Activated CD4-positive, alpha-beta T cell treated with anti-CD3 and anti-CD28 coated beads for 36 hours (primary cell): ENCODE measurements at places on chromosomes 1 and 21. TPM values are rescaled to one million over a fixed set of nuclear protein-coding genes. Genes with fewer than 3 reads are reported as not detected.

The FLVCR1 gene
- total RNA-seq, result 13.9 TPM

The SLC44A5 gene
- total RNA-seq, result not detected

The DCAF8 gene
- total RNA-seq, result 135 TPM

The GBP6 gene
- 0.46 TPM for total RNA-seq

The PGBD5 gene
- not detected for total RNA-seq

The OR2L13 gene
- total RNA-seq, result not detected

The SAMSN1 gene
- total RNA-seq, result 43.5 TPM

GRCh38 chr1:27299385-27300271 is 22.3 kb upstream of the TMEM222 start:
- H3K4me3 ChIP-seq, result no peak overlapping the region
- H3K27me3 ChIP-seq, result no peaks in the 10 kb centered on the region

- peaks cover 4% of the 10 kb centered on the region for H3K27me3 ChIP-seq
- H3K4me3 ChIP-seq, result no peak overlapping the region
Measured at GRCh38 chr1:168640836-168641235, 64.4 kb downstream of the XCL1 start.

DNA sequence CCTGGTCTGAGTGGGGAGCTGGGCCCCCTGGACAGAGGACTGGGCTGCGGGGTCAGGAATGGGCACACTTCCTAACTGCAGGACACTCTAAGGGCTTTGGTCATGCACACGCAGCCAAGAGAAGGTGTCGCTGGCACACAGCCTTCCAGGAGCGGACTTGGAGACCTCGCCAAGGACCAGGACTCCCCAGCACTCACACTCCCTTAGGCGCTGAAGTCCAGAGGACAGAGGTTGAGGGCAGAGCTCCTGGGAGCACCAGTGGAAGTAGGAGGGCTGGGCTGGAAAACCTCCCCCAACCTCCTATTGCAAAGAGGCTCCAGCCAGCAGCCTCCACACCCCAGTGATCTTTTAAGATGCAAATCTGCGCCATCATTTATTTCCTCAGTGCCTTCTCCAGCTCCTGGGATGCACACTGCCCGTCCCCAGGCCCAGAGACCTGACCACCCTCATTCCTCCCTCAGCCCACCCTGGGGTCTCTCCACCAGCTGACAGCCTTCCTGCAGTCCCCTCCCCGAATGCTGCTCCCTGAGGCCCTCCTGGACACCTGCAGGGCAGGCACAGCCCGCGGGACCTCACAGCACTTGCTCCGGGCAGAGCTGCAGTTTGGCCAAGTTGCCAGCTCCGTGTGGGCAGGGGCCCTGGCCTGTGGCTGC is 3.0 kb downstream of the TSPEAR start:
- no peak overlapping the region for H3K27ac ChIP-seq
- peaks cover 11% of the 10 kb centered on the region for H3K36me3 ChIP-seq

GRCh38 chr1:169098380-169098779 is 8.1 kb upstream of the ATP1B1 start:
- H3K27ac ChIP-seq, result no peak overlapping the region
- no peaks in the 10 kb centered on the region for H3K36me3 ChIP-seq
- peaks cover 7% of the 10 kb centered on the region for H3K27me3 ChIP-seq

GRCh38 chr1:209561532-209561931 is 22.0 kb upstream of the CAMK1G start:
- H3K27ac ChIP-seq, result no peak overlapping the region
- peaks cover 4% of the 10 kb centered on the region for H3K4me1 ChIP-seq
- no peak for DNase-seq
- peaks cover 2% of the 10 kb centered on the region for H3K27me3 ChIP-seq
- no peaks in the 10 kb centered on the region for H3K36me3 ChIP-seq

- H3K4me1 ChIP-seq, result peaks cover 4% of the 10 kb centered on the region
- H3K27ac ChIP-seq, result no peak within 1 kb of the TSS
- peak; percentile 23 for DNase-seq
- H3K4me3 ChIP-seq, result peak within 1 kb of the TSS; percentile 50
Measured at GRCh38 chr1:196608390-196609369, at the start of gene KCNT2. KCNT2 (minus strand) TSS chr1:196608440; CDS start chr1:196608309, 131 bp downstream.

DNA sequence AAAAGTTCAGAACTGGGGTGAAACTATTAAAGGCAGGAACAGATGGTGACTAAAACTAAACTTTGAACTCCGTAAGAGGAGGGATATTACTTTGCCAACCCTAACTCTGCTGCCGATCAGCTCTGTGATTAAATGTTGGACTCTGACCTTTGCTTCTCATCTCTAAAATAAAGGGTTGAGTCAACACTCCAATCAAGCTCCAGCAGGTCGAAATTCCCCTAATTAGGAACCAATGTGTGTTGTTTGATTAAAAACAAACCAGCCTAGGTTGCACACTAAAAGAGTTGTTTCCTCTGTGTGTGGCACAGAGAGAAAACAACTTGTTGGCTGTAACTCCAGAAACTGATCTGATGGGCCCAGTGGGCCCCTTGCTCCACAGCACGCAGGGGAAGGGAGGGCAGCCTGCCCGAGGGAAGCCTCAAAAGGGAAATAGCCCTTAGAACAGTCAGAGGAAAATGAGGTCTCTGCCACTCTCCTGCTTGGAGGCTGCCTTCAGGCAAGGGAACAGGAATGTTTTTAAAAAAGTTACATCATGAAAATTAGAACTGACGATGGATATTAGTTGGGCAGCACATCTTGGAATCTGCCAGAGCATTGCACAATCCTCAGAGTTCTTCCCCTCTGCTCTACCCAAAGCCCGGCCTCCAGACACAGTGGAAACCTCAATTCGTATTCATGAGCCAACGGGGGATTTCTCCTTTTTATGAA is 69.3 kb downstream of the KCTD3 start:
- H3K27ac ChIP-seq, result no peak overlapping the region
- H3K4me3 ChIP-seq, result no peak overlapping the region
- no peak for DNase-seq
- no peaks in the 10 kb centered on the region for H3K36me3 ChIP-seq

DNA sequence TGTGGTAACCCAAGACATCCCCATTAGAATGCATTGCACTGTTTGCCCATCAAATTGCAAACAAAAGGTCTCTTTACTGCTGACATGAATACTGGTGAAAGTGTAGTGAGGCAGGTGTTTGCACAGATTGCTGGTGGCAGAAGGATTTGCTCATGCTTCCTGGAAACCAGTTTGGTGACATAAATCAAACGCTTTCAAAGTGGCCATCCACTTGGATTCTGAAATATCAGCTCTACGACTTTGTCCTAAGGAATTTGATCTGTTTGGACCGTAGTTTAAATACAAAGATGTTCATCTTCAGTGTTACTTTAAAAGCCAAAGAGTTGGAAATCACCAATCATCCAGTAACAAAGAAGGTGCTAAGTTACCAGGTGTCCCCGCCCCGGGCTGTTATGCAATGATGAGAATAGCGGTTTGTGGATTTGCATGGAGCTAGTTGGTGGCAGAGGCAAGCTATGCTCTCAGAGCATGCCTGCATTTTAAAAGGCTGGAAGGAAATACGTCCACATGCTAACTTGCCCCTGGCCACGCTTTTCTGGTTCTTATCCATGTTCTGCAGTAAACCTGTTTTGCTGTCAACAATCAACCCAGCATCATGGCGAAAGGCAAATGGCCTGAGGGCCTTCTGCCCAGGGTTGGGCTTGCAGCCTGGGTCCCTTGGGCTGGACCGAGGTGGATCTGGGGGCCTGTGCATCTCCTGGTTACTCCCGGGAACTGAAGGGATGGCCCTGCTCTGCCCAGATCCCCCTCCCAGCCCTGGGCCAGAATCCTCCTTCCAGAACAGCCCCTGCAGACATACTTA is 49.2 kb downstream of the UMODL1 start:
- H3K36me3 ChIP-seq, result no peaks in the 10 kb centered on the region
- H3K4me3 ChIP-seq, result no peak overlapping the region
- H3K27me3 ChIP-seq, result peaks cover 55% of the 10 kb centered on the region
- no peak for DNase-seq

DNA sequence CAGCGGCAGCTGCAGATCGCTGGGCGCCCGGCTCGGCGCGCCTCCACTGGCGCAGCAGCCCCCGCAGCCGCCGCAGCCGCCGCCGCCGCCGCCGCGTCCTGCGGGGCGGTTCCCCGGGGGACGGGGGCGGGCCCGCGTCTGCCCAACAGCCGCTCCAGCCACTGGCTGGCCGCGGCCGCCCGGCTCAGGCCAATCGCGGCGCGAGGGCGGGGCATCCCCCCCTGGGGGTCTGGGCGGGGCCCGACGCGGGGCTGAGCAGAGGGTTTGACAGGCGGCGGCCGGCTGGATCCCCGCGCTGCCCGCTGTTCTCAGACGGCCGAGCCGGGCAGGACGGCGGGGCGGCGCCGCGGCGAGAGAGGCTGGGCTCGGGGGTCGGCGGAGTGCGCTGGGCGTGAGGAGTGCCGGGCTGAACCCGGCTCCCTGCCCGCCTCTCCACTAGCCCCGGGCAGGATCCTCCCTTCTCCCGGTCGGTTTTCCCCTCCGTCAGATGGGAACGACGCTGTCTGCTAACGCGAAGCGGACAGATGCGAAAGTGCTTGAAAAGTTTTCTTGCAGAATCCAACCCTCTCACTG is at the start of gene GLIS1:
Gene GLIS1, minus strand, starts transcription at position 56 of the 573 bp plus-strand sequence. CDS start 1,100 bp downstream, outside the sequence.
- peaks cover 2% of the 10 kb centered on the region for H3K4me1 ChIP-seq
- no peak within 1 kb of the TSS for H3K27ac ChIP-seq
- H3K36me3 ChIP-seq, result no peaks in the 10 kb centered on the region
- peak within 1 kb of the TSS; percentile 47 for H3K4me3 ChIP-seq

- DNase-seq, result no peak
- peaks cover 10% of the 10 kb centered on the region for H3K27me3 ChIP-seq
- no peaks in the 10 kb centered on the region for H3K4me1 ChIP-seq
- H3K4me3 ChIP-seq, result no peak overlapping the region
- H3K36me3 ChIP-seq, result no peaks in the 10 kb centered on the region
Measured at GRCh38 chr21:43278359-43278758, 109.6 kb downstream of the CRYAA start.

DNA sequence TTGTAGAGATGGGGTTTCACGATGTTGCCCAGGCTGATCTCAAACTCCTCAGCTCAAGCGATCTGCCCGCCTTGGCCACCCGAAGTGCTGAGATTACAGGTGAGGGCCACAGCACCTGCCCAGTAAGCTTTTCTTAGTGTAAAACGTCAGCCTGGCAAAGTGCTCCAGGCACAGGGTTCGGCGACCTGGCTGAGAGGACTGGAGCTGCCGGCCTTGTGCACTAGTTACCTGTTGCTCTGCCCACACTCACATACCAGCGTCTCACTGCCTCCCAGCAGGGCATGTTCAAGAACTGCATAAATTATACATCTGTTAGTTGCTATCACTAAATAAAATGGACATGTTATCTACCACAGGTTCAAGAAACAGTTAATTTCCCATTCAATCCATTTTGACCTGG is 55.2 kb downstream of the DEGS1 start:
- H3K4me3 ChIP-seq, result no peak overlapping the region
- no peaks in the 10 kb centered on the region for H3K4me1 ChIP-seq
- peaks cover 5% of the 10 kb centered on the region for H3K36me3 ChIP-seq
- no peak for DNase-seq
- peak overlapping the region; percentile 27 for H3K27ac ChIP-seq
- H3K27me3 ChIP-seq, result no peaks in the 10 kb centered on the region

DNA sequence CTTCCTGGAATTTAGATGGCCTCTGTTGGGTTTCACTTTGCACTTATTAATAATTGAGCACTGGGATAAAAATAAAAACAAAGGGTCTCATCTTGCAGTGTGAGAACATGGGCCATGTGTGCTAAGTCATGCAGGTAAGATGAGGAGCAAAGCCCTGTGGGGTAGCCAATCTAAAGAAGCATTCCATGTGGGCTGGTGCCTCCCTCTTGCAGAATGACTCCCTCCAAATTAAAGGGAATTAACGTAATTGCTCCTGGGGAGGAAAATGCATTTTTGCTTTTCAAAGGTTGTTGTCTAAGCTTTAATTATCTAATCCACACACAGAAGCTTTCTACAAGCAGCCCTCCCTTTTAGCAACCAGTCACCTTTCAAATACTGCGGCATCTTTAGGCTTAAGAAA is 69.8 kb downstream of the CDC14A start:
- no peak for DNase-seq
- no peaks in the 10 kb centered on the region for H3K27me3 ChIP-seq
- peaks cover 25% of the 10 kb centered on the region for H3K36me3 ChIP-seq
- H3K27ac ChIP-seq, result peak overlapping the region; percentile 61

DNA sequence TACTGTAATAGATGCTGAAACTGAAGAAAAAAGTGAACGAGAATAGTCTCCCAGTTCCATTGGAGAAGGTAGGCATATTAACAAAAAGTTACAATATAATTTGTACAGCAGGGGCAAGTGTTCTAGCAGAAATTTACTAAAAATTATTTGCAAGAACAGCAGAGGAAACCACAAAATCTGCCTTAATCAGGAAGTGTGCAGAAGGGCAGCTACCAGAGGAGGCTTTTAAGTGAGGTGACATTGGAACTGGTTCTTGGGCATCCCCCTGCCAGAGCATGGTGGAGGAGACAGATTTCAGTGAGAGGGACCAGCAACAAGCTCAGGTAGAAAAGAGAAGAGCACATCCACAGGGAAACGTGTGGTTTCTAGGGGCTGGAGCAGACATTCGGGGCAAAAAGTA is 279.3 kb upstream of the CAMK1G start:
- H3K27ac ChIP-seq, result no peak overlapping the region
- H3K4me3 ChIP-seq, result no peak overlapping the region
- no peaks in the 10 kb centered on the region for H3K36me3 ChIP-seq

DNA sequence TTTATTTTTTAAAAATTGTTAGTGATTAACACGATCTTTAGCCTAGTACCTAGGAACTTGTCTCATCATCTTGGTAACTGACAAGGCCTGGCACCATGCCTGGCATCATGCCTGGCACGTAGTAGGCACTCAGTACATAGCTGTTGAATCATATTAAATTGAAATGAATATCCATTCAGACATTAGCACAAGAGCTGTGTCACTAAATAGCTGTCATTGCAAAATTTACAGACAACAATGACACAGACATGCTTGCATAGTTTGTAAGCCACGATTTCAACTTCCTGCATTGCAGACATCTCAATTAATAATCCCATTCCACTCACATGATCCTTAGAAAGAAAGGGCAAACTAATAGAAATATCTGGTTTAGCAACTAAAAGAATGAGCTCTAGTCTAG is 15.4 kb upstream of the PHACTR4 start:
- H3K4me3 ChIP-seq, result no peak overlapping the region
- no peaks in the 10 kb centered on the region for H3K4me1 ChIP-seq
- no peaks in the 10 kb centered on the region for H3K36me3 ChIP-seq
- H3K27me3 ChIP-seq, result no peaks in the 10 kb centered on the region

DNA sequence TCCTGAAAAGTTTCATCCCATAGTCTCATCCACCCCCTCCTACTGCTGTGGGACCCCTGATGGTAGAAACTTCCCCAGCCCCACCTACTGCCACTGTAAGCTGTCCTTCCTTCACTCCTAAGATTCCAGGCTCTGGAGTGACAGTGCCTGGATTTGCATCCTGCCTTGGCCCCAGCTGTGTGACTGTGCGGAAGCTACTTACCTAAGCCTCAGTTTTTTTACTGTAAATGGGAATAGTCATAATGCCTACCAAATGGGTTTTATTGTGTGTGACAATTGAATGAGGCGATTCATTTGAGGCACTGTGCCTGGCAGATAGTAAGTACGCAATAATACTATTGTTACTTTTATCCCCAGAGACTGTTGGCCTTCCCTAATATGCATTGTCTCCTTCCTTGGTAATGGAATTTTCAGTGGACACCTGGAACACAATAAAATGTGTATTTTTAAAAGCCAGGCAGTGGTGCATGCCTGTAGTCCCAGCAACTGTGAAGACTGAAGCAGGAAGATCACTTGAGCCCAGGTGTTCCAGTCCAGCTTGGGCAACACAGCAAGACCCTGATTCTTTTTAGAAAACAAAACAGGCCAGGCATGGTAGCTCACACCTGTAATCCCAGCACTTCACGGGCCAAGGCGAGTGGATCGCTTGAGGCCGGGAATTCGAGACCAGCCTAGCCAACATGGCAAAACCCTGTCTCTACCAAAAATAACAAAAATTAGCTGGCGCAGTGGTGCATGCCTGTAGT is 55.0 kb upstream of the ZNF326 start:
- H3K4me3 ChIP-seq, result no peak overlapping the region
- DNase-seq, result no peak
- H3K27ac ChIP-seq, result no peak overlapping the region
